Femur (tissue), 1 donor: ENCODE measurements at places on chromosomes 6 and 20.

DNA sequence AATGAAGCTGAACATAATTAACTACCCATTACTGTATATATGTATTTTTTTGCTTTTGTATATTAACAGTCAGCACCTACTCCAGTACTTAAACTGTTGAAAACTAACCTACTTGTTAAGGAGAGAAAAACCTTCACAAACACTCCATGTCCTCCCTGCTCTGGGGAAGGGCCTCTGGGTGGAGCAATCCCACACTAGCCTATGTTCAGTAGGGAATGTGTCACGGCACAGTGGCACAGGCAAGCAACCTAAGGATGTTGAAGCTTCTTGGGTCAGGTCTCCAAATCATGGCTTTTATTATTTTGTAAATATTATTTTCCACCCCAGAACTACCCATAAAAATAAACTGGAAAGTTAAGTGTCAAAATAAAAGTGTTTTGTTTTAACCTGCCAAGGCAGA, 5.3 kb downstream of the MAN1A1 start:
- no peak for DNase-seq

DNA sequence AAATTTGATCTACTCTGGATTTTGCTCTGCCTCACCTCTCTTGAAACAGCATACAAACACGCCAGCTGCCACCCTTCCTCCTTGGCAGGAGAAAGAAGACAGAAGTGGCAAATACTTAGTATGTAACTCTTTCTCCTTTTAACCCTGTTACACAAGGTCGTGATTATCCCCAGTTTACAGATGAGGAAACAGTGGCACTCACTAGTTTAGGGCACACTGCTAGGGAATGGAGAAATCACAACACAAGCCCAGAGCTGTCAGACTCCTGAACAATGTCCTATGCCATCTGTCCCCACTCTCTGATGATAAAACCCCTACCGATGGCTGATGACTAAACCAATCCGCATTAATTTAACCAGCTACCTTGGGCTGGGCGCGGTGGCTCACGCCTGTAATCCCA, 79.7 kb downstream of the FGD2 start:
- no peak for DNase-seq

DNA sequence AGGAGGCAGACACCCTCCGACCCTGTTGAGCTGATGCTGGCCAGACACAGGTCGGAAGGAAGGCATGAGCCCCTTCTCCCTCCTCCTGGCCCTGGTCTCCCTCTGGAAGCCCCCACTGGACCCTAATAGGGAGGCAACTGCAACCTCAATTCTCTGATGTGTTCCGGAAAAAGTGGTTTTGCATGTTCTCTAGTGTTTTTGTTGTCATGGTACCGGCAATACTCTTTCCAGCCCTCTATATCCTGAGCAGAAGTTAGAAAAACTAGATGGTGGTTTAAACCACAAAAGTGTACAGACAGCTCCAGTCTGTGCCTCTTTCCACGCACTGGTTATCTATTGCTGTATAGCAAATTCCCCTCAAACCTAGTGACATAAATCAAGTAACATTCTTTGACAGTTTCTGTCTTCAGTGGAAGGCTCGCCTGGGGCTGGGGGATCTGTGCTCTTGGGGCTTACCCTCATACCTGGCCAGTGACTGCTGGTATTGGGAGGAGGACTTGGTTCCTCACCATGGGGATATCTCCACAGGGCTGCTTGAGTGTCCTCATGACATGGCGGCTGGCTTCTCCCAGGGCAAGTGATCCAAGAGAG, 37.0 kb downstream of the SYTL3 start:
- DNase-seq: no peak

GRCh38 chr6:6270948-6271535, 49.4 kb downstream of the F13A1 start:
- no peak for DNase-seq

- DNase-seq: no peak
Measured at GRCh38 chr6:22783931-22784330, 214.6 kb downstream of the HDGFL1 start.

GRCh38 chr20:35226126-35226883, at the start of gene MMP24:
MMP24 (plus strand) TSS chr20:35226690; CDS start chr20:35226739, 49 bp downstream.
- DNase-seq: no peak

DNA sequence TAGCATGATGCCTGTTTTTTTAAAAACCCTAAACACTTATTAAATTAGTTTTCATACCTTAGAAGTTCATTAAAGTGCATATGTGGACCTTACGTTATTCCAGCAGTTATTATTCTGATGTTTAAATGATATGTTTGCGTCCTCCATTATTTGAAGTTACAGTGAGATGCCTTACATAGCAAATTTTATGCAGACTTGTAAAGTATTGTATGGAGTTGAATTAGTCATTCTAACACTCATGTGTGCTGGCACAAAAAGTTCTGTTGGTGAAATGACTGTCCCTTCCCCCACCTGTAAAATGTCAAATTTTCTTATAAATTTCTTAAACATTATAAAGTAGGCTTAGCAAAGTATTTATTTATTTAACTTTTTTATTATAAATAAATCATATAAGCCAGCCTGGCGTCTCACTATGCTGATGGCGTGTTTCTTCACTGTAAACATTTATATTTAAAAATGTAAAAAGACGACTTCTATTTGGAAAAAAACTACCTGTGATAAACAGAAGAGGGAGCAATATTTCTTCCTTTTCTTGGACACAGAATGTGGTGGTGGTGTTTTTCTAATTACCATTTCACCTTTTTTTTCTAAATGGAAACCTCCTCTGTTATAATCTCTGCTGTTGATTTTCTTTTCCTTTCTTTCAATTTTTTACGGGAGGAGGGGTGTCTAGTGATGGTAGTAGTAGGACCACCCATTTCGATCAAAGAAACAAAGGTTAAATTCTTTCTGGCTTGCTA, 155.4 kb downstream of the RFPL4B start:
- DNase-seq: no peak

DNA sequence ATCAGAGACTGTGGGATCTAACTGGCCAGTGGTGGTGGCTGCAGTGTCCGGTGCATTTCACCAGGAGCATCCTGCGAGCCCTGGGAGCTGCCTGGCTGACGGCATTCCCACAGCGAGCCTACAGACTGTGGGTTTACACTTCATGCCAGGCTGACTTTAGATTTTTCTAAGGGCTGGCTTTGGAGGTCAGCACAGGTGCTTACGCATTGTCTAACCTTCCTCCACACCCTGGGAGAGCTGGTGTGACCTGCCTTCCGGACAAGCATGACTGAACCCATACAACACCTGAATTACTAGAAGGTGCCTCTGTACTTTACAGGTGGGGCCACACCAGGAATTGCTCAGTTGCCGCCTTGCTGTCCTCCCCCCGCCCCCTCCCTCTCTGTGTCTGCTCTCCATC, 96.2 kb downstream of the RREB1 start:
- no peak for DNase-seq

- no peak for DNase-seq
Measured at GRCh38 chr6:100335991-100336390, 128.7 kb downstream of the SIM1 start.

GRCh38 chr6:150536835-150537234, 62.9 kb upstream of the PLEKHG1 start:
- DNase-seq: peak; percentile 28

DNA sequence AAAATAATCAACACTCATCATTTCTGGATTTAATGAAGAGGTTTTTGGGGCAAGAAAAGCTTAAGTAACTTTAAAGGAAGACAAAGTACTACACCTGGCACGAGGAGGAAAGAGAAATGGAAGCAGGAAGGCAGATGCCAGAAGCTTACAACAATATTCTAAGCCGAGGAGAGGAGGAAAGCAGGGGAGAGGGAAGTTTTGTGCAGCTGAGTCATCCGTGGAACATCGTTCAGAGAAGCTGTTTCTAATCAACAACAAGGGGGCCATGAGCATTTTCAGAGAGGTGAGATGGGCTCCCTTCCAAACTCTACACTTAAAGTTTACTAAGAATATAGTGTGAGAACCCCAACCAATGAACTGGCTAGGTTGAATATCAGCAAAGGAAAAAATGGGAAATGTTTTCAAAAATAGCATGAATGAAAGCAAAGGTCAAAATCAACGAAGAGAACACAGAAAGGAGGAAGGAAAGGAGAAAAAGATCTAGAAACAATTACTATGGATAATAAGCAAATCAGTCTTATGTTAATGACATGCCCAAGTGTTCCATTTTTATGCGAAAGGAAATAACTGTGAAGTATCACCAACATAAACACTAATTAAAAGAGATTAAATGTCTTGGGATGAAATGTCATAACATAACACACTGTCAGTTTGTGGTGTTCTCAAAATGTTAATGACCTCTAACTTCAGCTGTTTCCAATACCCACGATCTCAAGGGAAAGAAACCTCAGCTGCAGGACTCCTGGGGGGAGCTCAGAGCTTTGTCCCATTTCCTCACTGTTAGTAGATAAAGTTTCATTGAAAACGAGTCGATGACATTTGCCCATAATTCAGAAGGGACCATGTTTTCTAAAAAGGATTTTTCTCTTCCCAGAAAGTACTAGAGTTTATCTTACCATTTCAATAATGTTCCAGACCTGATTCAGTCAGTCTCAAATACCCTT, 203.4 kb upstream of the STXBP5 start:
- DNase-seq: no peak

GRCh38 chr6:11920566-11920965, 91.5 kb upstream of the HIVEP1 start:
- DNase-seq: no peak

DNA sequence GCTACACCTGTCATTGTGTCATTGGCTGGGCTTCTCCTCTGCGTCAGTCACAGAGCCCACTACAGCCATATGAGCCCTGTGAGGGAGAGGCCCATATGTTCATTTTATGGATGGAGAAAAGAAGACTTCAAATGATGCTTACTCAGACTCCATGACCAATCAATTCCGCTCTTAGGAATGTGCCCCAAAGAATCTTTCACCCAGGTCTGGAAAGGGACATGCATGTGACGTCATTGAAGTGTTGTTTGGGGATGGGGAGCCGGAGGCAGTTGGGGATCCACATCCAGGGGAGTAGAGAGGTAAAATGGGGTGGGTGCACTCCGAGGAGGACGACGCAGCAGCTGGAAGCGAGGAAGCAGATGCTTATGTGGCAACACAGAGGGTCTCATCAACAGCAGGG, 9.6 kb upstream of the C6orf132 start:
- no peak for DNase-seq

DNA sequence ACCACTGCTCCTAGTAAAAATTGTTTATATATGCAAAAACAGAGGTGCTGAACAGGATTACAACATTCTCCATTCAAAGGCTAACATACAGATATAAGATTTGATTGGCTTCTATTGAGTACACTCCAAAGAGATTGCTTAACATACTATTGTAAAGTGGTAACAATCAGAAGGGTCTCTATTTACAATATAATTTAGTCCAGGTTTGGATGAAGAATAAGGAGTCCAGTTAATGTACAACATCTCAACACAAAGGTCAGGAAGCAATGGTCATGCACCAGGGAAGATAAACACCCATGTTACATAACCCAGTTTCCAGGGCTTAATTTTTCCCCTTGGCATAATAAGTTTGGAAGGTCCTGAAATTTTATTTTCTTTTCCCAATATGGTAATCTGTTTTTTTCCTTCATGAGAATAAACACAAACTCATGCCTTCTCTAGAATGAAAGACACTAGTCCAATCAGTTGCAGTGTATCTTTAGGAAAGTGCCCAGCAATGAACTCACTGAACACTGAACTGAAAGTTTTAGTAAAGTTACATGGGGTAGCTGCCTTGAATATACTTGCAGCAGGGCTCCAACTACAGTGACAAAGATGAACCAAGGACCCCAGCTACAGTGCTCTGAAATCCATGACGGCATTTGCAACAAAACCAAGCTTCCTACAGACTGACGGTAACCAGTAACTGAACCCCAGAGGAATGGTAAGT, 255.3 kb upstream of the GJE1 start:
- no peak for DNase-seq

DNA sequence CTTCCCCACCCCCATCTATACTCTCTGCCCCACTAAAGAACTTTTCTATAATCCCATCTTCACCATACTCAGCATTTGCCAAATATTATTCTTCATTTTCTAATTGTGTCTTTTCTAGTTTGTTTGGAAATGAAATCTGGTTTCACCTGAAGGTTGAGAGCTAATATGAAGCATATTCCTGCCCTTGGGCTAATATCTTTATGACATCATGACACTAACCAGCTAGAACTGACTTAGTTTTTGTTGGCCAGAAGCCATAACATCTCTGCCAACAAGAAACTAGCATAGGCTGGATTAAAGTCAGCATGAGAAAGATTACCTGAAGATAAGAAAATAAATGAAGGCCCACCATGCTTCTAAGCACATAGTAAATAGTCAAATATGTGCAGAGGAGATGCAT, 16.7 kb downstream of the UNC5CL start:
- no peak for DNase-seq
